Hematopoietic multipotent progenitor cell (in vitro differentiated cells): ENCODE measurements at places on chromosomes 4 and X. TPM values are rescaled to one million over a fixed set of nuclear protein-coding genes. Genes with fewer than 3 reads are reported as not detected.

- no peak for DNase-seq
These were observed 10.5 kb upstream of the SLC39A8 start for GRCh38 chr4:102355748-102356147.

DNA sequence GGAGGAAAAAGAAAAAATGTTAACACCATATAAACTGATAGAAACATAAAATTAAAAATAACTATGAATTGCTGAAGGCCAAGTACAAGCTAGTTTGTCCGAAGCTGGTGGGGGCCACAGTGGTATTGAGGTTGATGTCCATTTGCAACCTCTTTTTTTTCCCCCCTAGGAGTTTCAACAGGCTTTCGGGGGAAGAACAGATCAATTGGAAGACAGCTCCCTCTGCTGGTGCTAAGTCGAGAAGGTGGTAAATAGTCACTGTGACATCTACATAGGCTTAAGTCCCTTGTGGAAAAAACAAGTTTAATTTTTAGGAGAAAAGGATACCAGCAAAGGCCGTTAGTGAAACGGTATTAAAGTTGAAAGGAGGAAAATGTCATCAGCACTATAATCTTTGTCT is 115.7 kb upstream of the ZXDA start:
- DNase-seq = peak; percentile 38

The DDX53 gene
- total RNA-seq = not detected

DNA sequence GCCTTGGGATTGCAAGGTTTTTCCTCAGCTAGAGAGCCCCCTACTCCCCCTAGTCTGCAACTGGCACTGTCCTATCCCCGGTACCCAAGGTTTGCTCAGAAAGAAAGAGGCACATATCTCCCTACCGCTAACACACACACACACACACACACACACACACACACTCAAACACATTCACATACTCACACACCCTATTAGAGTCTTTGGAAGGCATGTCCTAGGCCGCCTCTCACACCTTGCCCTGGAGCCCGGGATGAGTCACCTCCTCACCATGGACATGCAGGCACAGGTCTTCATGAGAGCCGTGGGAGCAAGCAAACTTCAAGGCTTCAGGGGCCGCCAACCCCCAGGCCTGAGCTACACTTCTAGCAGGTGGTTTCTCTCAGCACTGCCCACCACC is 49.2 kb downstream of the PJA1 start:
- no peak for DNase-seq

DNA sequence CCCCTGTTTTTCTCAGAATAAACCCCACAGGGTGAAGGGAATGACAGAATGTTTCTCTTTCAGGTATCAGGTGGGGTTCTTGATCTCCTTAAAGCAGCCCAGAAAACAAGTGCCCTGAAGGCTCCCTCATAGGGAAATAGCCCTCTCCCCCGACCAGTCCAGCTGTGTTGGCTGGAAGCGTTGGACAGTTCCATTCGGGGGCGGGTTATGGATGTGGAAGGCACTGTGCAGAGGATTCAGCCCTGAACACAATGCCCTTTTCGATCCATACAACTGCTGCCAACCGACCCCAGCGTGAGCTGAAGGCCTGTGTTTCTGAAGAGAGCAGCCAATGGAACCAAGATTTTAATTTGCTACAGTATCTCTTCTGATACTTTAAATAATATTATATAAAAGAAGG is 41.5 kb downstream of the SEL1L3 start:
- DNase-seq = no peak

The ADAM29 gene
- under 0.01 TPM for total RNA-seq

The G3BP2 gene
- 49.0 TPM for total RNA-seq

DNA sequence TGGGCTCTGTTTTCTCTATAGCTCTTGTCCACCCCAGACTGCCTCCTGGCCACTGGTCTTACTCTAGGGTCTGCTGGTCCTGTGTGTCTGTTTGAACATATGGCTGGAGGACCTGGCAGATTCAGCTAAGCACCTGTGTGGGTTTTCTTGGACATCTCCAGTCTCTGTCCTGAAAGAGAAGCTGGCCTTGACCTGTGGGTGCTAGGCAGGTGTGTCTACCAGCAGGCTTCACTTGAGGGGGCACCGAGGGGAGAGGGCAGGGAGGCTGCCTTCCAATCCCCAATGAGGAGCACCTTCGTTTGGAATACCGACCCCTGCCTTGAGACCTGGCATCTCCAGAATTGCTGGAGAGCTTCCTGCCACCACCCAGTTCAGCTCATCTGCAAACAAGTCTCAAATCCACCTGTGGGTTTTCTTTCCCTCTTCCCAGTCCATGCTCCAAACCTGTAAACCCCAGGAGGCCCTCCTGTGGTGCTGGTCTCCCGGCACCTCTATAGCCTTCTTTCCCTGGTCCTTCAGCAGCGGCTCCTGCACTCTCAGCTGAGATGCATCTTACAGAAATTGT is 45.2 kb downstream of the HTRA3 start:
- DNase-seq = no peak

- DNase-seq = no peak
These were observed 500.3 kb downstream of the TRIML1 start for GRCh38 chr4:188639479-188640100.

The SYN1 gene
- total RNA-seq = 0.27 TPM

The PPARGC1A gene
- not detected for total RNA-seq

DNA sequence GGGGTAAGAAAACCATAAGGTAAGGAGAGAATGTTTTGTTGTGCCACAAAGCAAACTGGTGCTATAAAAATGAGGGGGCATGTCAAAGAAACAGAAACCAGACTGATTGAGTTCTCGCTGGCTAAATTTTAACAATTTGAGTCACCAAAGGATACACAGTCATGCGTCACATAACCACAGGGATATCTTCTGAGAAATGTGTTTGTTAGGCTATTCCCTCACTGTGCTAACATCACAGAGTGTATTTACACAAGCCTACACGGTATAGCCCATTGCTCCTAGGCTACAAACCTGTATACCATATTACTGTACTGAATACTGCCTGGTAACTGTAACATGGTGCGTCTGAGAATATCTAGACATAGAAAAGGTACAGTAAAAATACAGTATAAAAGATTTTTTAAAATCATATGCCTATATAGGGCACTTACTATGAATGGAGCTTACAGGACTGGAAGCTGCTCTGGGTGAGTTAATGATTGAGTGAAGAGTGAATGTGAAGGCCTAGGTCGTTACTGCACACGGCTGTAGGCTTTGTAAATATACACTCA is 50.1 kb downstream of the FBXW7 start:
- DNase-seq = no peak

DNA sequence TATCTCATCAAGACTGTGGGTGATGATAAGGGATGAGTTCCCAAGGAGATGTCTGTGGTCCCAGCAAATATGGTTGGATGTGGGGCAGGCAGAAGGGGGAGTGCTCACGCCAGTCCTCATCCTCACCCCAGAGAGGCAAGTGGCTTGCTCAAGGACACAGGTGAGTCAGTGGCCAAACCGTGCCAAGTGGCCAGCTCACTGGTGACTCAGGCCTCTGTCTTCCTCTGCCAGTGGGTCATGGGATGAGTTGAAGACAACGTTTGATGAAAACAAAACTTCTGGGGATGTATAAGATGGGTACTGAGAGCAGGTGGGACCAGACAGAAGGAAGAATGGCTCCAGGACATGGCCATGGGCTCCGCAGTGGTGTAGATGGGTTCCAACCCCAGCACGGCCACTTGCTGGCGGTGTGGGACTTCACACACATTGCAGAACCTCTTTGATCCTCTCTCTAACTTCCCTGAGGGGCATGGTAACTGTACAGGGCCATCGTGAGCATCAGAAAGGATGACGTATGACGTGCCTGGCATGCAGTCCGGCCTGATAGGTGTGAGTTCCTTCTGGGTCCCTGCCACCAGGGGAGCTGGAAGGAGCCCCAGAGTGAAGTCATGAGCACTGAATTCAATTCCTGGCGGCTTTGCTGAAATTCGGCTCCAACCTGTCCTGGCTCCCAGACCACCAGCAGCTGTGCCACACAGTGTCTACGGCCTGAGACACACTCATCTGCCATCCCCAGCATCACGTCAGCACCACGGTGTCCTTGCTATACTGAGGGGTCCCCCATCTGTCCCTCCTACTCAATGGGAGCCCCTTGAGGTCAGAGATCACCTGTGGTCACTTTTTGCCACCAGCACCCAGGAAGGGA is 41.3 kb upstream of the GPR78 start:
- DNase-seq = no peak

The PRDM5 gene
- total RNA-seq = 2.2 TPM

The GIMD1 gene
- total RNA-seq = not detected

GRCh38 chrX:125340490-125340889 is 20.8 kb downstream of the TEX13C start:
- DNase-seq = peak; percentile 1

GRCh38 chr4:152780267-152780778 is 569 bp downstream of the ARFIP1 start:
- DNase-seq = no peak

The DMP1 gene
- not detected for total RNA-seq

GRCh38 chr4:109052821-109053220 is 249.6 kb downstream of the COL25A1 start:
- DNase-seq = peak; percentile 36

The CSAG3 gene
- total RNA-seq = not detected

- no peak for DNase-seq
These were observed 36.9 kb downstream of the AMMECR1 start for GRCh38 chrX:110280954-110281353.

The RBMX2 gene
- 7.3 TPM for total RNA-seq

The GRIPAP1 gene
- 24.2 TPM for total RNA-seq

- DNase-seq = peak; percentile 2
These were observed 48.3 kb downstream of the SEL1L3 start for GRCh38 chr4:25814301-25815136.

The CYTL1 gene
- 98.3 TPM for total RNA-seq

The IL13RA1 gene
- 0.81 TPM for total RNA-seq

DNA sequence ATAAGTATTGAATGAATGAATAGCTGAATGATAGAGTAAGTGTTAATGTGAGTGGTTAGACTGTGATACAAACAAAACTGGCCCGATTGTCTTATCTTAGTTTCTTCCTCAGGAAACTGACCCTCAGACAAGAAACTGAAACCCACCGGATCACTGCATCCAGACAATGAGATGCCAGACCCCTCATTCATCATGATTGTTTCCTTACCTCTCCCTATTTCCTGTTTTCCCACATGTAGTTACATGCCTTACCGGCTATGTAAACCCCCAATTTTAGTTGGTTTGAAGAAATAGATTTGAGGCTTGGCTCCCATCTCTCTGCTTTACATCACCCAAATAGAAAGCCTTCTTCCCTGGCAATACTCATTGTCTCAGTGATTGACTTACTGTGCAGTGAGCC is 218.9 kb upstream of the PPP1R2C start:
- DNase-seq = no peak

The MID1 gene
- total RNA-seq = 0.54 TPM

The EIF1AX gene
- total RNA-seq = 10.8 TPM

GRCh38 chr4:28822163-28822562 is 1898.0 kb upstream of the PCDH7 start:
- no peak for DNase-seq

GRCh38 chr4:165967486-165967885 is 94.4 kb downstream of the TLL1 start:
- no peak for DNase-seq

The PLS3 gene
- 5.1 TPM for total RNA-seq

- no peak for DNase-seq
These were observed 44.5 kb downstream of the ANKRD17 start for GRCh38 chr4:73213916-73214653.

DNA sequence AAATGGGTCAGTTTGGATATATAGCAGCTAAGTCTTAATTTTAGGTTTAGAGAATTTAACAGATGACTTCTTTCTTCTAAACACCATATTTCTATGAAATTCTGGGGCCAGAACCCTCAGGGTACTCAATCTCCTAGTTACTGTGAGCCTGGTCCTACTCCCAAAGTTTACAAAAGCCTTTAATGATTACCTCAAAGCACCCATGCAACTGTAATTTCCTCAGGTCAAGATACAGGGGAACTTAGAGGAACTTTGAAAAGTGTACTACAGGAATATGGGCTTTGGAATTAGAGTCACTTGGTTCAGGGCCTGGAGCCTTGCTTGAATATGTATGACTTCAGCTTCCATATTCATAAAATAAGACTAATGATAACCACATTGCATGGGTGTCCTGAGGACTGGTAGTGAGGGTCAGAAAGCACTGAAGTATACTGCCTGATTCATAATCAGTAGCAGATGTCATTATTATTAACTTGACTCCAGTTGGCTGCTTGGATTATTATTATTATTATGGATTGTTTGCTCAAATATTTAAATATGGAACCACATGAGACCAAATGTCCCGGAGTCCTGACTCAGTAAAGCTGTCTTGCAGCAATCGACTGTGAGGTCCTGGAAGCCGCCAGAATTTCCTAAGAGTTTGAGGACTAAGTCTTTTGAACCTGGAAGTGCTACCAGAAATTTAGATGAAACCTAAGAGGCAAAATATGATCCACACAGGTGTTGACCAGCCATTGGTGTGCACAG is 2.0 kb upstream of the ADH7 start:
- DNase-seq = no peak

The TMEM271 gene
- not detected for total RNA-seq

The MGARP gene
- total RNA-seq = not detected

The HPGD gene
- 18.3 TPM for total RNA-seq

GRCh38 chr4:53981066-53981465 is 83.3 kb downstream of the CHIC2 start:
- no peak for DNase-seq

- peak; percentile 80 for DNase-seq
These were observed at the start of gene BEX2 for GRCh38 chrX:103310555-103311398. Gene BEX2, minus strand, starts transcription at chrX:103310990. Its CDS starts 1,014 bp downstream, at chrX:103309976.

DNA sequence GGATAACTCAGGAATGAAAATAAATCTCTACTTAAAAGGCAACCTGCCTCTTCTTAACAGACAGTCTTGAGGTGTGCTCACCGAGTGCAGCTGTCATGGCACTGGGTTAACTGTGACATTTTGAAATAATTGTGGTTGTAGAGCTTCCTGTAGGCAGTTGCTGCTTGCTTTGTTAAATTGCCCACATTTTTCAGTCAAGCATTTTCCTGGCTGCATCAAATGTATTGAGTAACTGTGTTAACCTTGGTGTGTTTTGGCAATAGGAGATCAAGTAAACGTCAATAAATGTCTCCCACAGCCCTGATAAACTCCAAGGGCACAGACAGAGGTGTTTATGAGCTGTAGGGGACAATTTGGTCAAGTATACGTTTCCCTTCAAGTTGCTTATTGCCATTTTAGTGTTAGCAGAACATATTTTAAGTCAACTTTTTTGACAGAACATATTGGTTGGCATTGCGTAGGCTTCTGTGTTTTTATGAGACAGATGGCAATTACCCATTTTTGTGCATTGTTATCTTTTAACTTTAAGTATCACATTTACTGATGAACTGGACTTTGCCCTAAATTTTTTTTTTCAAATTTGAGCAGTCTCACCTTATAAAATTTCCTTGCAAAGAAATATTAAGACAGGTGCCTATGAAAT is 527.4 kb downstream of the C4orf33 start:
- no peak for DNase-seq

- no peak for DNase-seq
These were observed 51.5 kb upstream of the RAB9B start for GRCh38 chrX:103883533-103883932.

- DNase-seq = no peak
These were observed 24.6 kb downstream of the NAP1L5 start for GRCh38 chr4:88672987-88673386.

The PDE6B gene
- total RNA-seq = 36.4 TPM

The SMIM31 gene
- total RNA-seq = not detected

- DNase-seq = no peak
These were observed 107.2 kb downstream of the GASK1B start for GRCh38 chr4:158065603-158066002.

- DNase-seq = peak; percentile 85
These were observed 132.5 kb downstream of the ARHGAP6 start for GRCh38 chrX:11533199-11533651.

- no peak for DNase-seq
These were observed 19.4 kb upstream of the SORCS2 start for GRCh38 chr4:7172946-7173345.

The KCNE5 gene
- 1.1 TPM for total RNA-seq

The PCDH11X gene
- total RNA-seq = under 0.01 TPM

GRCh38 chr4:2469192-2469984 is 482 bp downstream of the RNF4 start:
- DNase-seq = peak; percentile 42
